C1 segment of cervical spinal cord (tissue), 14 donors: ENCODE measurements at places on chromosomes 12 and 14.

DNA sequence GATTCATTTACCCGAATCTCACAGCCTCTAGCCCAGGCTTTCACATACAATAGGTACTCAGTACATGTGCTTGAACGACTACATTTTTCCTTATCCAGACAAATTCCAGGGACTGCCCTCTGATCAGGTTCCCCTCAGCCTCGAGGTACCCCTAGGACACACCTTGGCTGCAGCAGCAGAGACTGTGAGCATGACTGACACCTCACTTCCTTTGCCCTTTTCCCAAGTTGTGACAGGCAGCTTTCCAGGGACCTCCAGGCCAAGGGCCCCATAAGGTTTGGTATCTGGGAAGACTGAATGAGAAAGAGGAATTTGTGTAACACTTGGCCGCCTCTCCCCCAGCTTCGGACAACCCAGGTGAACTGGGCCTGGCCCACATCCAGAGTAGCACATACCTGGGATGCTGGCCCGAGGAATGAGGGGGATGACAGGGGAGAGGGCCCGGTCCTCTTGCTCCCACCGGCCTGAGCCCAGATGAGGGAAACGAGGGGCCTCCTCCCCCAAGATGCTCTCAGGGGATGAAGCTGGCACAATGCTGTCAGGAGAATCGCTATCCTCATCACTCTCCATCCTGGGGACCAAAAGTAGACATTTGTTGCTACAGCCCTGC is 10.2 kb upstream of the PRKAG1 start:
- no peak for DNase-seq

DNA sequence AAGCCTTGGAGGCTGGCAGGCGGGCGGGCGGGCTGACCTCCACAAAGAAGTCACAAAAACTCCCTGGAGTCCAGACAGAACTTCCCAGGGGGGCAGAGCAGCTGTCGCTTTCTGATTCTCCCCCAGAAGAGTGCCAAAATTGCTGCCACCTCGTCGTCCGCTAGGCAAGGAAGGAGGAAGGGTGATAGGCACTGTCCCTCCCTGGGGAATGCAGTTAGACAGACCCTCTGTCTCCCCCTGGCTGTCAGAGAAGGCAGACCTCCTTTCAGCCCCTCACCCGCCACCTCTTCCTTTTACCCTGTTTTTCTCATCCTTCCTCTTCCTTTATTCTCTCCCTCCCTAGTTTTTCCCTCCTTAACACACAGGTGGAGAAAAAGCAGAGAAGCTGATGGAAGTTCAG is 18.7 kb downstream of the GRIN2B start:
- DNase-seq: no peak

DNA sequence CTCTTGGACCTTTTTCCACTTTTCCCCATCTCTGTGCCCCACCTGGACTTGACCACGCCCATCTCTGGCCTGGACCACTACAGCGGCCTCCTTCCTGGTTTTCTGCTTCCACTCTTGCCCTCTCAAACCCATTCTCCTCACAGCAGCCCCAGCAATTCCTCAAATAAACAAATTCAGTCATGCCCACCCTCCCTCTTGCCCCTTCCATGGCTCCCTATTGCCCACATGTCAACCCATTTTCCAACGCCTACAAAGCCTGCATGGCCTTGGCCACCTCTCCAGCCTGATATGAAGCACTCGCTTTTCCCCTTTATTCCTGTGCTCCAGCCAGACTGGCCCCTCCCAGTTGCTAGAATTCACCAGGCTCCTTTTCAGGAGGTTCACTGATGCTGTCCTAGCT is 5.9 kb upstream of the OTUB2 start:
- DNase-seq: no peak

- no peak for DNase-seq
Observed at GRCh38 chr12:26744697-26745440, 88.1 kb downstream of the ITPR2 start.

GRCh38 chr12:131903270-131904255 is 9.1 kb downstream of the ULK1 start:
- DNase-seq: no peak

DNA sequence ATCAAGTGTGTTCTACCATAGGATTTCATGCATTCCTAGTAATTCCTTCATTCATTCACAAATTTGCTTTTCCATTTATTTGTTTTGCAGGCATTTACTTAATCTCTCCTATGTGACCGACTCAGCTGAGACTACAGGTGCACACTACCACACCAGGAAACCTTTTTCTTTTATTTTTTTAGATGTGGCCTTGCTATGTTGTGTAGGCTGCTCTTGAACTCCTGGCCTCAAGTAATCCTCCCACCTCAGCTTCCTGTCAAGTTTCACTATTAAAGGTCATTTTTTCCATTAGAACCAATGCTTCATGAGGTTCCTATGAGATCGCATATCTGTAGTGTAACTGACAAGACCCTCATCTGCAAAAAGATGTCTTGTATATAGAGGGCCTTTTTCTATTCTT is 1218.7 kb downstream of the VRK1 start:
- DNase-seq: no peak

- no peak for DNase-seq
Observed at GRCh38 chr12:116954710-116955381, 44.1 kb downstream of the FBXW8 start.

DNA sequence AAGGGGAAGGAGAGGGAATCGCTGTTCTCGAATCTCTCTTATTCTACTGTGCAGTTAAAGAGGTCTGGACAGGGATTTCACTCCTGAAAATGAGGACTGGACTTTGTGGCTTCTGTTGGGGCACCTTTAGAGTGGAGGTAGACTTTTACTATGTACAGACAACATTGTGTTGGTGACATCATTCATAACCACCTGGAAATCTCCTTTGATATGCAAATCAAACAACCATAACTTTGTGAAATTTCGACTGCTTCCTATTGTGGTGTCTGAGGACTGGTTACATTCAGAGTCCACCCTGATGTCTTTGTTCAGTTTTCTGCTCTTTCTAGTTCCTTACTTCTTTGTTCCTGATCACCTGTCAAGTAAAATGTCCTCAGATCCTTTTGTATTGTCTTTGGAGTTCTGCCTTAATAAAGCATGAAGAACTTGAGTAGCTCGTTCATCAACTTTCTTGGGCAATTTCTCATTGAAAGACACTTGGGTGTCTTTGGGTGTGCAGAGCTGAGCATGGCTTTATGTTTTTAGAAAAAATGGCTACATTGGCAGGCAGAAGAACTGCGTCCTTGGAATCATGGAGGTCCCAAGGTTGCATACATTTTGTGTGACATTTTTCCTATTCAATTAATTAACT is 29.8 kb downstream of the LRRK2 start:
- DNase-seq: no peak

- no peak for DNase-seq
Observed at GRCh38 chr14:97274626-97275025, 477.4 kb downstream of the VRK1 start.

DNA sequence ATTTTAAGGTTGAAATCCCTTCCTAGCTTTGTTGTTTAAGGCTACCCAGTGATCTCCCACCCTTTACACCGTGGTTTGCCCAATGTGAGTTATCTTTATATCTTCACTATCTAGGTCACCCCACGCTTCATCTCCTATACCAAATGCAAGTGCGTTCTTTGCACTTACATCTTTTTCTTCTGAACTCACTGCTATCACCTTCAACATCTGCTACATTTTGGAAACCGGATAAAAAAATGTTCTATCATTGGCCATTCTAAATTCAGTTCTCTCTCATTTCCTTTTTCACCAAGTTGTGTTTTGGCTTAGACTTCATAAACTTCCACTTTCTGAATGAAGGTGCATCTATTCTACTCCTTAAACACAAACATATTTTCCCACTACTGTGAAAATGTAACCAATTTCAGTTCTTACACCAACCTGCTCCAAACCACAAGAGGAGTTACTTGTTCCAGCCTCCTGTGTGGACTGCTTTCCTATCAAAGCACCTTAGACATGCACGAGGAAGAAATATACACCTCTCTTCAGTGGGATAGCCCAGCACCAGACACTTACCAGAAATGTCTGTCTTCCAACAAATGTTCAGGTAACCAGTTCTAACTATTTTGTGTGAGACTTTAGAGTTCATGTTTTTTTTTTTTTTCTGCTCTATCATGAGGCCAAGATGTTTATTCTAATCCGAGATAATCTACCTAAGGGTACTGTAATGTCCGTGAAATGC is 21.9 kb downstream of the CLEC9A start:
- DNase-seq: no peak
